ENCODE measurements at places on chromosomes 2 and 18.

- DNase-seq: no peak
Measured at GRCh38 chr2:64260093-64260803, 116.0 kb upstream of the PELI1 start.

DNA sequence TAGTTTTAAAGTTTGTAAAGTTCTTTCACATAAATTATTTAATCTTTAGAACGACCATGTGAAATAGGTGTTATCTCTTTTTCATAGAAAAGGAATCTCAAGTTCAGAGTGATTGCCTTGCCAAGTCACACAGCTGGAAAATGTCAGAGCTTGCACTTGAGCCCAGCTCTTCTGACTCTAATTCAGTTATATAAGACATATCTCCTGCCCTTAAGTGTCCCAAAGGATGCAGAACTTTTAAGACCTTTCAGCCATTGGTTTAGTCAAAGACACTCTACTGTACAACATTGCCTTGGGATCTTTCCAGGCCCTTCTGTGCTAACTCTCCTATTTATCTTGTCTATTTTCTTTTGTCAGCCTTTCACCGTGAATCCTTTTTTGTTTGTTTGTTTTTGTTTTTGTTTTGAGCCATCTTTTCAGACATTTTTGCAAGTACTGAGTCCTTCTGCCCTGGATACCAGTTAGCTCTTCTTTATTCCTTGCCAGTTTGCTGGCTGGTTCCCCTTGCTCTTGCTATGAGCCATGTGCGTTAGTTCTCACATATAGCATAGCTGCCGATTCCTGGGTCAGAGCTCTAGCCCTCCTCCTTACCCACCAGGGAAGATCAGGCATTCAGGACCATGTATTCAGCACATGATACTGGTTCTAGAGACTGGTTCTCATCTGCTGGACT is 160.0 kb upstream of the MYO3B start:
- no peak for DNase-seq

DNA sequence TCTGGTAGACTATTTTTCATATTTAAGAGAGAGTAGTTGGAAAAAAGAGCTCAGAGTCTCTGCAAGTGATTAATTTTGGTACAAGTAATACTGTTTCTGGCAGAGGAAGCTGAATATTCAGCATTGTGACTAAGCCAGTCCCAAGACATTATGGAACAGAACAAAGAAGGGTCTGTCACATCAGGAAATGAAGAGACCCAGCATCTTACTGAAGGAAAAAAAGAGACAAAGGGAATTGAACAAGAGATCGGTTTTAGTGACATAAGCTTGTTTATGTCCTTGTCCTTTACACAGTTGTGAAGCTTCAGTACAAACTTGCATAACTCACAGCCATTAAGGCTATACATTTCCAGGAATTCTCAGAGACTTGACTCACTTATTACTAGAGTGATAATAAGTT is 568.5 kb upstream of the SLC8A1 start:
- DNase-seq: no peak

DNA sequence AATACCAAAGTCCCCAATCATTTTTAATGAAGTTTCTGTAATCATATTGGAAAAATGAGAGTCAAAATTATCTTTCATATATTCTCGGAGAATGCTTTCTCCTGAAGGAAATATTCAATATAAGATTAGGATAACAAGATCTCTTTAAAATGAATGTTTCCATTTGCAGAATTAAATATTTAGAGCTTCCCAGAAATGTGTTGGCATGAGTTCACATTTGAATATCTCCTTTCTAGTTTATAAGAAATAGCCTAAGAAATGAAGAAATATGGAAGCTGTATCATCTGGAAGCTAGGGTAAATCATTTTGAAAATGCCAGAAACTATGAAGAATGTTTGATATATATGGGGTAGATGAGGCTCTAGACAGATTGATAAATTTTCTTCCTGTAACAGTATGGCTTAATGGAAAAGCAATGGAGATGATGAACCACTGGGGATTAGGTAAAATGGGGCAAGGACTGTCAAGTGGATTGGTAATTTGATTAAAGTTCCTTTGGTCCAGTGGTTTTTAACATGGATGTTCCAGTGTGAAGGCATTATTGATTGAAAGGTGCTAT is 184.6 kb upstream of the ZNF804A start:
- no peak for DNase-seq

GRCh38 chr2:113186433-113186796 is 12.6 kb downstream of the PSD4 start:
- no peak for DNase-seq

DNA sequence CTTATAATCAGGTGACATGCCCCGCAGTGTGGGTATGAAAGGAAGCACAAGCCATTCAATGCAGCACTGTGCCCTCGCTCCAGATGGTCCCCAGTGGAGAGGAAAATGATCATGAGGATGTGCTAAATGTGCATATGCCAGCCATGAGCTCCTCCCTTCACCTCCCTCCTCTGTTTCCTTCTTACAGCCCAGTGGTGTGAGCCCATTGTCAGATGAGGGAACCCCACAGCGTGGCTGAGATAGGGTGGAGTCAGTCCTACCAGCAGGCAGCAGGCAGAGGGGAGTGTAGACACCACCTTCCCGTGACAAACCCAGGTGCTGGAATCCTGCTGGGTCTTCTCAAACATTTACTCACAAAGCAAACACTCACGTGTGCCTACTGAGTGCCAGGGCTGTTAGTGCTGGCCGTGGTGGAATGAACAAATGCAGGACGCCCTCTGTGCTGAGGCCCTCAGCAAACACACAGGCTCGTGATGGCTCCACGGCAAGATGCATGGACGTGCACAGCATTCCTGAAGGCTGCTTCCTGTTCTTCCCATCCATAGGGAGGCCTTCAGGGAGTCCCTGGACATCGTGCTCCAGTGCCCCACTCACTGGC is 181.7 kb upstream of the TPO start:
- no peak for DNase-seq

- no peak for DNase-seq
Measured at GRCh38 chr18:61892683-61893308, at the start of gene RNF152. RNF152 (minus strand) TSS chr18:61893007; CDS start chr18:61816463, 76,544 bp downstream.

GRCh38 chr2:61951881-61952280 is 46.4 kb downstream of the COMMD1 start:
- DNase-seq: no peak

DNA sequence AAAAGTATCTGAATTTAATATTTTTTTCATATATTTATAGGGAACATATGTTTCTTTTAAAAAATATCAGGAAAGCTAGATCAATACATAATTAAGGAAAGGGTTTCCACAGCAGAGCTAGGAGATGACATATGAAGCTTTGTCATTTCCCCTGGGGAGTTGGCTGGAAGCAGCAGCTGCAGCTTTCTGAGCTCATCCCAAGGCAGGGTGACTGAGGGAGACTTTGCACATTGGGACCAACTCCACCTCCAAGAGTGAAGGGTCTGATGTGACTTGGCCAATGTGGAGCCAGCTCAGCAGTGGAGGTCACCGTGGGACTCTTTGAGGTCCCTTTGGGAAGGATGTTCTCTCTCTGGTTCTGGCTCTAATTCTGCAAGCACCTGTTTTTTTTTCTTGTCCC is 315.1 kb downstream of the RDH14 start:
- DNase-seq: no peak

DNA sequence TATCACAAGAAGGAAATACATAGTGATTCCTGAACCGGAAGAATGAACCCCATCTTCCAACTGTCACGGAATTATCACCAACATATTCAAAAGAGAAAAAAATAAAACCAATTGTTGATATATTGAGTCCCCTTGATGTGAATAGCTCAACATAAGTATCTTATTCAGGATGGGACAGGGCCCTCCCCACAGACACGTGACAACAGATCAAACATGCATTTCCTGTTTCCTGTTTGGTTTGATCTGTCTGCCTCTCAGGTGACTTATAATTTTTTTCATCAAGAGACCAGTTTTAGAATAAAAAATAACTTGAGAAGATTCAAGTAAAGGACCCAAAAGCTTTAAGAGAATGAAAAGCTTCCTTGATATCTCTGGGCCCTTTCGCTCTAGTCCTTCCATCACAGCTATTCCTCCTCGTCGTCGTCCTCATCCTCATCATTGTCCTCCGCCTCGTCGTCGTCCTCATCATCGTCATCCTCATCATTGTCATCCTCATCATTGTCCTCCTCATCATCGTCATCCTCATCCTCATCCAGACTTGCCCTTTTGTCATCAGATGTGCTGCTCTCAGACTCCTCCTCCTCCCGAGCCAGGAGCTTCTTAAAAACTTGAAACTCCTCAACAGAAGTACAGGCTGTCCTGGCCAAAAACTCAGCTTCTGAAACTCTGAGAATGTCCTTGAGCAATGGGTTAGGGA is 6.3 kb downstream of the MTERF4 start:
- DNase-seq: no peak

GRCh38 chr18:36899289-36899688 is 70.4 kb downstream of the KIAA1328 start:
- no peak for DNase-seq

Data from activated CD4-positive, alpha-beta T cell treated with anti-CD3 and anti-CD28 coated beads, Interleukin-2, amount 50 U/mL, for 48 hours (primary cell).